CD4-positive, alpha-beta T cell treated with Interleukin-6 for 4 hours (primary cell): ENCODE measurements at places on chromosomes 12 and 14.

GRCh38 chr14:75433631-75434071, 5.8 kb downstream of the JDP2 start:
- no peak for DNase-seq

GRCh38 chr14:33774723-33775470, 176.0 kb downstream of the EGLN3 start:
- DNase-seq = no peak

GRCh38 chr14:104172349-104172748, 34.0 kb downstream of the KIF26A start:
- DNase-seq = no peak

GRCh38 chr14:98103705-98104104, 1168.3 kb downstream of the BCL11B start:
- peak; percentile 49 for DNase-seq
